ENCODE measurements at places on chromosomes 6 and 20.

DNA sequence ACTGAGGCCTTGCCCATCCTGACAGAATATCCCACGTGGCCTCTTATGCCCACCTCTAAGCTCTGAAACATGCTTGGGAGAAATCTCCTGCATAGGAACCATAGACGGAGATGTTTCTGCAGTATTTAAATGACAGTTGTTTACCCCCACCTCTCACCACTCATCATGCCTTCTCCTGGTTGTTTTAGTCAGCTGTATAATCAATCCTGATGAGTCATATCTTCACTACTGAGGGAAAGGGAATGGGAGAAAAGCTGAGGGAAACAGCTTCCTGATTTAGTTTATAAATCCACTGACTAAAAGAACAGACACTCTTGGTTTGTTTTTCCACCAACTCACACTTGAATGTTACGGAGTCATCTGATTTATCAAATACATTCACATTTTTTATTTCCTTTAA is 113.2 kb upstream of the TENT5A start:
- no peak overlapping the region for H3K4me3 ChIP-seq
- no peaks in the 10 kb centered on the region for H3K27me3 ChIP-seq
- H3K36me3 ChIP-seq = no peaks in the 10 kb centered on the region

DNA sequence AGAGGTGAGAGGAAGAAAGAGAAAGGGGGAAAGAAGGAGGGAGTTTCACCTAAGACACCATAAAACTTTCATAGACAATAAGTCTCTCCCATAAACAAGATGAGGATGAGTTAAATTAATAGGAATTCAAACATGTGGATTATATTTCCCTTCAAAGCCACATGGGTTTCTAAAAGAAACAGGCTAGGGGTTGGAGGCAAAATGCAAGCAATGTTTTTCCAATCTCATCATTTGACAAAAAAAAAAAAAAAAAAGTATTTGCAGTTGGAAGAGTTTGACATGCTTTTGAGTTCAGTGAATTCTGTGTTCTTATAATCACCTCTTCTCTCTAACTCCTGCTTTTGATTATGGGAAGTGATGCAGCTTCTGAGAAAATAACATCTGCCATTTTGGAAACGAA is 286.5 kb upstream of the PRND start:
- no peaks in the 10 kb centered on the region for H3K36me3 ChIP-seq
- DNase-seq = no peak
- no peak overlapping the region for H3K27ac ChIP-seq
- no peaks in the 10 kb centered on the region for H3K27me3 ChIP-seq

- H3K27ac ChIP-seq = no peak overlapping the region
- H3K4me1 ChIP-seq = no peaks in the 10 kb centered on the region
- H3K27me3 ChIP-seq = no peaks in the 10 kb centered on the region
Observed at GRCh38 chr6:165692106-165692653, 29.1 kb upstream of the PDE10A start.

DNA sequence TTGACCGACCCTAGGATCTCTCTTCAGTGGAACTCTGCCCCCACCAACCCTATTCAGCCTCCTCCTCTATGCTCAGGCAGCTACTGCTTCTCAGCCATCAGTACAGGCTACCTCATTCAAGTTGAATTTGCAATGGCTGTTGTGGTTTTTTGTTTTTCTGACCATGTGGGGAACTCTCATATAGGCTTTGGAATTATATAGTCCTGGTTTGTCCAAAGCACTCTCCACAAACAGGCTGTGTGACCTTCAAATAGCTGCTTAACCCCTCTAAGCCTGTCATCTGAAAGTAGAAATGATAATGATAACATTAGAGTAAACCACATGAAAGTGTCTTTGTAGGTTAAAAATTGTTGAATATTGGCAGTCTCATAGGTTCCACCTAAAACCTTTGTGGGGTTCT is 80.3 kb downstream of the UNC5CL start:
- H3K4me1 ChIP-seq = peaks cover 1% of the 10 kb centered on the region
- DNase-seq = no peak
- H3K36me3 ChIP-seq = no peaks in the 10 kb centered on the region
- H3K27ac ChIP-seq = no peak overlapping the region
